Activated T-helper 1 cell treated with anti-CD3 and anti-CD28 coated beads, Interleukin-12 subunit alpha, Interleukin-12 subunit beta, Interleukin-2, Interleukin-4 antibody, amounts not matched to agents 30 ng/mL and 10 ng/mL and 1 ng/mL, durations not matched to agents 14 hours and 24 hours and 36 hours (primary cell): ENCODE measurements at places on chromosomes 1 and 21. TPM values are rescaled to one million over a fixed set of nuclear protein-coding genes. Genes with fewer than 3 reads are reported as not detected.

The CEP350 gene
- total RNA-seq = 44.6 and 51.6 TPM in 2 replicates

DNA sequence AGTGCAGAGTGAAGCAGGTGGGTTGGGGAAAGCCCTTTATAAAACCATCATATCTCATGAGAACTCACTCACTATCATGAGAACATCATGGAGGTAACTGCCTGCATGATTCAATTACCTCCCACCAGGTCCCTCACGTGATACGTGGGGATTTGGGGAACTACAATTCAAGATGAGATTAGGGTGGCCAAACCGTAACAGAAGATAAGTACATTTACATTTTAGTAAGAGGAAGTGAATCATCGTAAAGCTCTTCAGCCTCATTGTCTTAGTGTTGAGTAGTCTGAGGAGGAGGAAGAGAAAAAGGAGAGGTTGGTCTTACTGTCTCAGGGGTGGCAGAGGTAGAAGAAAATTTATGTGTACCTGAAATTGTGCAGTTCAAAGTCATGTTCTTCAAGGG, 1053.4 kb upstream of the ADGRL4 start:
- H3K36me3 ChIP-seq = no peaks in the 10 kb centered on the region
- no peaks in the 10 kb centered on the region for H3K4me1 ChIP-seq
- H3K27me3 ChIP-seq = no peaks in the 10 kb centered on the region

DNA sequence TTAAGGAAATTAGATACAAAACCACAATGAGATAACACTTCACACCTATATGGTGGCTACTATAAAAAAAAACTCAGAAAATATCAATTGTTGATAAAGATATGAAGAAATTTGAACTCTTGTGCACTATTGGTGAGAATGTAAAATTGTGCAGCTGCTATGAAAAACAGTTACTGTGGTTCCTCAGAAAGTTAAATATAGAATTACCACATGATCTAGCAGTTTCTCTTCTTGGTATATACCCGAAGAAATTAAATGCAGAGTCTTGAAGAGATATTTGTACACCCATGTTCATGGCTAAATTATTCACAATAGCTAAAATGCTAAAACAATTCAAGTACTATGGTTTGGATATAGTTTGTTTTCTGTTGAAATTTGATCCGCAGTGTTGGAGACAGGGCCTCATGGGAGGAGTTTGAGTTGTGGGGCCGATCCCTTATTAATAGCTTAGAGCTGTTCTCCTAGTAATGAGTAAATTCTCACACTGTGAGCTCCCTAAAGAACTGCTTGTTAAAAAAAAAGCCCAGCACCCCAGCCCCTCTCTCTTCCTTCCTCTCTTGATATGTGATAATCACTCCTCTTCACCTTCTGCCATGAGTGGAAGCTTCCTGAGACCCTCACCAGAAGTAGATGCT, 1412.1 kb downstream of the PLA2G4A start:
- no peak overlapping the region for H3K27ac ChIP-seq
- H3K27me3 ChIP-seq = no peaks in the 10 kb centered on the region
- H3K4me3 ChIP-seq = no peak overlapping the region
- H3K4me1 ChIP-seq = no peaks in the 10 kb centered on the region
- DNase-seq = no peak
- H3K36me3 ChIP-seq = no peaks in the 10 kb centered on the region

DNA sequence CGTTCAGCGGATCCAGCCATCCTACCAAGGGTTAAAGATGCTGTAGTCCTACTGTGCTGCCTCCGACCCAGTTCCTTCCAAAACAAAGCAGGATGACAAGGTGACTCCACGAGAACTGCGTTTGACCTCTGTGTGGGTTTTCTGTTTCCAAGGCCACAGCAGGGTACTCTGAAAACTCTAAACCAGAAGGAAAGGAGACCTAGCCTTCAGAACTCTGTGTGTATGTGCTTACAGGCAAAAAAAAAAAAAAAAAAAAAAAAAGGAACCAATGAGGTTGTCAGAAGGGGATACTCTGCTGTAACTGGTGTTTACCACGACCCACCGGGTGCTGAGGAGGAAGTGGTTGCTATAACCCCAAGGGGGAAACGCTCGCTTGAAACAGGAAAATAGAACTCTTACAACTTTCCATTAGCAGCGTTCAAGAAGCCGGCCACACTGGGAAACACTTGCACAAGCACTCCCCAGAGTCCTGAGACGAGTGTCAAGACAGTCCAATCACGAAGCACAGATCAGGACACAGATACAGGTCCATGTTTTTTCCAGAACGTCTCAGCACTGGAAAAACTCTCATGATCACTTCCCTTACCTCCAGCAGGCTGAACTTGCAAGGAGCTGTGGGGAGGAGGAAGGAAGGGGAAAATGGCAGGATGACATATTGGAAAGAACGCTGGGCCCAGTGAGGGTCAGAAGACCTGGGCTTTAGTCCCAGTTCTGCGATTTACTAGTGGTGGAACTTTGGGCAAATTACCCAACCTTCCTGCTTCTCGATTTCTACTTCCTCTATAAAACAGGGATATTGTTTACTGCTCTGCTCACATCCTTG, 64.0 kb downstream of the ITPKB start:
- peaks cover 87% of the 10 kb centered on the region for H3K4me1 ChIP-seq
- peak; percentile 75 for DNase-seq
- peaks cover 28% of the 10 kb centered on the region for H3K36me3 ChIP-seq
- peak overlapping the region; percentile 57 for H3K4me3 ChIP-seq
- H3K27ac ChIP-seq = peak overlapping the region; percentile 93

DNA sequence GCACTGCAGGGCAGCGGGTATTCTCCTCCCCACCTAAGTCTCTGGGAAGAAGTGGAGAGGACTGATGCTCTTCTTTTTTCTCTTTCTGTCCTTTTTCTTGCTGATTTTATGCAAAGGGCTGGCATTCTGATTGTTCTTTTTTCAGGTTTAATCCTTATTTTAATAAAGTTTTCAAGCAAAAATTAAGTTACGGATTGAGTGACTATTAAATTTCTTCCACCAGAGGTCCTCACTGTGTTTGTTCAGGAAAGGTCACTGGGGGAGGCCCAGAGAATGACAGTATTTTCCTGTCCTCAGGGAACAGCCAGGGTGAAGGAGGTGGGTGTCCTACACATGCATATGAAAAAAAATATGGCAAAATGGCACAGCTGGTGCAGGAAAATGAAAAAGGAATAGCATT, 4.4 kb upstream of the ELF3 start:
- DNase-seq = no peak
- no peaks in the 10 kb centered on the region for H3K27me3 ChIP-seq

DNA sequence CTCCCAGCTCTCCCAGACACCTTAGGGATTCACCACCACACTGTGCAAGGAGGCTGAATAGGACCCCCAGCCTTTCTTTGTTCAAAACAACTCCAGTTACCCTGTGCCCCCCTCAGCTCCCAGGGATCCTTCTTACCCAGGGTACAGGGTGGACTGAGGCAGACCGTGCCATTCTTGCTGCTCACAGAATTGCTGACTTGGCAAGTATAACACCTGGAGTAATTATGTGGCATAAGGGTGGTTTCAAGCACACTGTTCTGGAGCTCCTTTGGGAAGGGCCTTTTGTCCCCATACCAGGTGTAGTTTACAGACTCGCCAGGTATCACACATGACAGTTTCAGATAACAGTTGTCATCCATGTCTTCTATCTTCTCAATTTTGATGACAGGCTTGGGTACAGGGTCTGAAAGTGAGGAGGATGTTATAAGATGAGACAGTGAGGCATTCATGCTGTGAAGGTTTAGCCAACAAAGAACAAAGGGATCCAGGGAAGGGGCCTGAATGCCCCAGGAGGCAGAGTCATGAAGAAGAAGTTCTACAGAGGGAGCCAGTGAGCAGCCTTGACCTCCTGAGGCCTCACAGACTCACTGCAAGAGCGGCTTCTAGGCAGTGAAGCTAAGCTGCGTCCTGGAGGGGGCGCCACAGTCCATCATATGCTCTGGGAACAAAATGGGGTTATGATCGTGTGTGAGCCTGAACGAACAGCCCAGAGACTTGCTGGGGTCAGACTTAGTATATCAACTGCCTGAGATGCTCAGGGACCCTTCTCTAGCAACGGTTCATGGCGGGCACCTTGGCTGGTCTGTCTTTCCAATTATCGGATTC, 30.3 kb downstream of the CD48 start:
- H3K4me1 ChIP-seq = peaks cover 81% of the 10 kb centered on the region
- H3K36me3 ChIP-seq = peaks cover 74% of the 10 kb centered on the region
- H3K27ac ChIP-seq = peak overlapping the region; percentile 85
